Stimulated activated CD4-positive, alpha-beta T cell treated with anti-CD3 and anti-CD28 coated beads, Interleukin-15, amount 100 ng/mL, for 48 hours (primary cell): ENCODE measurements at places on chromosomes 5 and 9.

- no peak for DNase-seq
Measured at GRCh38 chr5:136810261-136810801, 445.0 kb upstream of the TRPC7 start.

DNA sequence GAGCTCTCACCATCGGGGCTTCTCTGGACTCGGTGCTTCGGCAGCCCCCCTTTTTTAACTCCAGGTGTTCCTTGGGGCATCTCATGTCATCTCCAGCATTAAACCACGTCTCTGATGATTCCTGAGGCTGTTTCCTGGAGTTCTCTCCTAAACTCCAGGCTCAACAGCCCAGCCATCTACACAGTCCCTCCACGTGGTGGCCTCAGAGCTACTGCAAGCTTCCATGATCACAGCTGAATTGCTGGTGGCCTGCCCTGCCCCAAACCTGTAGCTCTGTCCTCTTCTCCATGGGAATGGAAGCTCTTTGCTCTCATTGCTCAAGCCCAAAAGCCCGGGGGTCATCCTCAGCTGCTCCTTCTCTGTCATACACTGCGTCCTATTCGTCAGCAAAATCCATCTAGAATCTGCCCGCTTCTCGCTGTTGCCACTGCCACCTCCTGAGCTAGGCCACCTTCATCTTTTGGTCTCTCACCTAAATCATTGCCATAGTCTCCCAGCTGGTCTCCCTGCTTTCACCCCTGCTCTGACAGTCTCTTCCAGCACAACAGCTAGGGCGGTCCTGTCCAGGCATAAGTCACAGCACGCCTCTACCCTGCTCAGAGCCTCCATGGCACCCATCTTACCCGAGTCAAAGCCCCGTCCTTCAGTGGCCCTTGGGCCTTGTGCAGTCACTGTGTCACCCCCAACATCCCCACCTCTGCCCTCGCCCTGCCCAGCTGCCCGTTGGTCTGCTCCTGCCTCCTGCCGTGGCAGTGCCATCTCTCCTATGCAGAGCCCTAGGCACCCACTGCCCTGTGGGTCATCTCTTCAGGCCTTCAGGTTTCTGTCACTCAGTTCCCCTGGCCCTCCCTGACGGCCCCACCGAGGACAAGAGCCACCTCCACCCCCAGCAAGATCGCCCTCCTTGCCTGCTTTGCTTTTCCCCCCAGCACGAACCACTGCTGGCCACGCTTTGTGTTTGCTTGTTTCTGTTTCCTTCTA is 6.4 kb downstream of the B4GALT7 start:
- no peak for DNase-seq

GRCh38 chr5:113806250-113806649 is 292.8 kb downstream of the YTHDC2 start:
- no peak for DNase-seq

DNA sequence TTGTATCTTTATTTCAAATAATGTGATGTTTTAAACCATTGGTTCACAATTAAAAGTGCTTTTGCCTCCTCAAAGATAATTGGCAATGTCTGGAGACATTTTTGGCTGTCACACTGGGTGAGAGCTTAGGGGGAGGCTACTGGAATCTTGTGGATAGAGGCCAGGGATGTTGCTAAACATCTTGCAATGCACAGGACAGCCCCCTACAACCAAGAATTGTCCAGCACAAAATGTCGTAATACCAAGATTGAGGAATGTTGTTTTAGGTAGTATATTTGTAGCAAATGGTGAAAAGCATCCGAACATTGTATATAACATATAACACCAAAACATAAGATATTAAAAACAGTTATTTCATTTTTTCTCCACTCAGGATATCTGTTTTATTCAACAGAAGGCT is 99.8 kb downstream of the SLC44A1 start:
- no peak for DNase-seq

DNA sequence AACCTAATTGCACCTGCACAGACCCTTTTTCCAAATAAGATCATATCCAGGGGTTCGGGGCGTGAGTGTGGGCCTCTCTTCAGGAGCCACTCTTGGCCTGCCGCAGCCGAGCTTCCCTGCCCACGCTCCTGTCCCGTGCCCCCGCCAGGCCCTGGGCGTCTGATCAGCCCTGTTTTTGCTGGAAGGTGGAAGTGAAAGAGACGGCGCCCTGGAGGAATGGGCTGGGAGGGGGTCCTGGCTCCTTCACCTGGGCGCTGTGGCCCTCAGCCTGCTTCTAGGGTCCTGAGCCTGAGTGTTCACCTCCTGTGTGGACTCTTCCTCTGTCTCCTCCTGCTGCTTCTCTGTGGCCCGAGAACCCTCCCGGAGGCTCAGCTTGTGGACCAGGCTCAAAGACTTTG is 11.2 kb upstream of the COL5A1 start:
- DNase-seq = no peak

DNA sequence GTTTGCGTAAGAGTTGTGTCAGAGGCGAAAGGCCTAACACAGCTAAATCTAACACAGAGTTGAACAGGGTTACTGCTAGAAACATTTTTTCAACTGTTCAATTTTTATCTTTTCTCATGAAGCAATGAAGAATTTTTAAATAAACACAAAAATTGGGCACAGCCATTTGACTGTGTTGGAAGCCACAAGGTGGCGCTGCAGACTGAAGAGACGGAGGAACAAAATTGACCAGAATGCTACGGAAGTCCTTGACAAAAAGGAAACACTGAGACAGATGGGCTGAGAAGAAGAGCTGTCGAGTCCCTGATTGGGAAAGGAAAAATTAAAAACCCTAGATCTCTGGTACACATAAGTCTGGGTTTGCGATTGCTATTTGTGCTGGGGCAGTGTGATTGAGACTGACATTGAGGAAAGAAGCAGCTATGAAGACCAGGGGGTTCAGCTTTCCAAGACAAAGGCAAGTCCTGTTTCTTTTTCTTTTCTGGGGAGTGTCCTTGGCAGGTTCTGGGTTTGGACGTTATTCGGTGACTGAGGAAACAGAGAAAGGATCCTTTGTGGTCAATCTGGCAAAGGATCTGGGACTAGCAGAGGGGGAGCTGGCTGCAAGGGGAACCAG is at the start of gene PCDHB9:
Gene PCDHB9 (plus strand): TSS at position 265 of the 616 bp plus-strand sequence. CDS start 158 bp downstream, at position 423.
- DNase-seq = no peak

DNA sequence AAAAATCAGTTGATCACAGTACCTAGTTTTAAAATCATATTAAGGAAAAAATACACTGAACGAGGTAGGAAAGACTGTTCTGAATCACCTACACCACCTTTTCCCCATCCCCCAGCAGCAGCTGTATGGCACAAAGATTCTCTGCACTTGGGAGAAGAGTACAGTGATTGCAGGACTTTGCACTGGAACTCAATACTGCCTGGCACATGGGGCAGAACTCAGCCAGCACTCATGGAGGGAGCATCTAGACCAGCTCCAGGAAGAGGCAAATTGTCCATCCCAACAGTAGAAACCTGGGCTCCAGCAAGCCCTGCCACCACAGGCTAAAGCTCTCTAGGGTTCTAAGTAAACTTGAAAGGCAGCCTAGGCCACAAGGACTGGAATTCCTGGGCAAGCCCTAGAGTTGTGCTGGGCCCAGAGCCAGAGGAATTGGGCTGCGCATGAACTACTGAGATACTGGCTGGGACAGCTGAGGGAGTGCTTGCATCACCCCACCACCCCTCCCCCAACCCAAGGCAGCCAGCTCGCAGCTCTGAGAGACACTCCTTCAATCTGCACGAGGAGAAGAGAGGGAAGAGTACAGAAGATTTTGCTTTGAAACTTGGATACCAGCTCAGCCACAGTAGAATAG is 654.4 kb upstream of the CDH6 start:
- DNase-seq = no peak

DNA sequence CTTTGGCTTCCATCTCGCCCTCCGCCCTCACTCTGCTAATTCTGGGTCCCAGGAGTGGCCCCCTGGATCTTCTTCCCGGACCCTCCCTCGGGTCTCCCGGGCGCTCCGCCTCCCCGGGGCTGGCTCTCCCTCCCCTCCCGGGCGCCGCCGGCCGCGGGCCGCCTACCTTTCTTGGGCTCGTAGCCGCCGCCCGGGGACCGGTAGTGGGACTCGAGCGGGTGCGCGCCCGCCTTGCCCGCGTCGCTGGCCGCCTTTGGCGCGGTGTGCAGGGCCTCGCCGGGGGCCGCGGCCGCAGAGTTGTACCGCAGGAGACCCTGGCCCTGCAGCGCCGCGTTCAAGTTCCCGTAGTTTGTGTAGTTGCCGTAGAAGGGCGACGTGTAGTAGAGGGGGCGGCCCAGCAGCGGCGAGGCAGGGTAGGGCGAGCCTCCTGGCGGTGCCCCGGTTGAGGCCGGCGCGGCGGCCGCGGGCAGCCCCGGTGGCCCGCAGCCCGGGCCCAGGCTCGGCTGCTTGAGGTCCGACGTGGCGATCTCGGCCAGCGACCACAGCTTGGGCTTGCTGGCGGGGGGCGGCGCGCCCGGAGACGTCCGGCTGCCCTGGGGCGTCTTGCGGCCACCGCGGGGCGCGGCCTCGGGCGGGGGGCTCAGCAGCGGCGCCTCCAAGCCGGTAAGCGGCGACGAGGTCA is 3.2 kb downstream of the IRX2 start:
- DNase-seq = no peak
